RWPE1 (cell line): ENCODE measurements at places on chromosomes 5 and 9.

- no peak for DNase-seq
Measured at GRCh38 chr9:64015136-64015535, 1269.9 kb downstream of the FOXD4L5 start.

- no peak for DNase-seq
Measured at GRCh38 chr9:28598408-28598807, 1025.1 kb upstream of the C9orf72 start.

DNA sequence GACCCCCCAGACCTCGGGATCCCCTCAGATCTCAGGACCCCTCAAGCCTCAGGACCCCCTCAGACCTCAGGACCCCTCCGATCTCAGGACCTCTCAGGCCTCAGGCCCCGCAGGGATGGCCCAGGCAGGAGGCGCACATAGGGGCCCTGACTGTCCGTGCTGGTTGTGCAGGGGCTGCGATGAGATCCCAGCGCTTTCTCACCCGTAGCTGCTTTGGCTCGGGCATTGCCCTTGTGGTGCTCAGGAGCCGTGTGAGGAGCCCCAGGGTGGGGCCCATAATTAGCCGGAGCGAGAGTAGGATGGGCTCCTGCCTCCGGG lies 680 bp upstream of the LPCAT1 start:
- no peak for DNase-seq

DNA sequence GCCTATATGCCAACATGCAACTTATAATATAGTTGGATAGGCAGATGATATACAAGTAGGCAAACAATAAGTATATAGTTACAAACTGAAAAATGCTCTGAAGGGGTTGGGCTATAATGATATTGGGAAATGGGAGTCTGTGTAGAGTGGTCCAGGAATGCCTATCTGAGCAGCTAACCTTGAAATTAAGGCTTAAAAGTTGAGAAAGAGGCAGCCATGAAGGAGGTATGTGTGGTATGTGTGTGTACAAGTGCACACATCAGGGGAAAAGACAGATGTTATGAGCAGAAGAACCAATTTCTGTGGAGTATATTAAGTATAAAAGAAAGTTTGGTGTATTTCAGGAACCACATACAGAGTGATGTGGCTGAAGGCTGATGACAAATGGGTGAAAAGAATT lies 154.9 kb upstream of the PAPPA start:
- DNase-seq, result no peak

GRCh38 chr5:142134331-142135010 lies 25.9 kb downstream of the NDFIP1 start:
- no peak for DNase-seq

DNA sequence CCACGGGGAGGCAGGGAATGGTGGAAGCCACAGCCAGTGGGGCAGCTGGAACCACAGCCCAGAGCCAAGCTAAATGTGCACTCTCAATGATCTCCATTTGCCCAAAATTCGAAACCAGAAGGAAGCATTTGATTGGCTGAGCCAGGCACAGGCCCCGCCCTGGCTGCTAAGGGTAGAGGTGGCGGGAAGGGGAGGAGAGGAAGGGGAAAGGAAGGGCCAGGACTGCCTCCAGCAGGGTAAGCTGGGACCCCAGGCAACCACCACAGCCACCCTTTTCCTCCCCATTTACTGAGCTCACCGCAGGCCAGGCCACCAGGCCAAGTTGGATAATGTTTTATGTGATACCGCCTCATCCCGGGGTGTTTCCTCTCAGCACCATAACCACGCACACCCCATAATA lies 100.3 kb upstream of the RAPGEF1 start:
- no peak for DNase-seq

GRCh38 chr5:151448038-151448985 lies 909 bp downstream of the SLC36A1 start:
- DNase-seq, result peak; percentile 56

GRCh38 chr9:92723299-92723625 lies 41.4 kb downstream of the BICD2 start:
- DNase-seq, result peak; percentile 89

- no peak for DNase-seq
Measured at GRCh38 chr5:126864042-126864688, 87.2 kb downstream of the LMNB1 start.

DNA sequence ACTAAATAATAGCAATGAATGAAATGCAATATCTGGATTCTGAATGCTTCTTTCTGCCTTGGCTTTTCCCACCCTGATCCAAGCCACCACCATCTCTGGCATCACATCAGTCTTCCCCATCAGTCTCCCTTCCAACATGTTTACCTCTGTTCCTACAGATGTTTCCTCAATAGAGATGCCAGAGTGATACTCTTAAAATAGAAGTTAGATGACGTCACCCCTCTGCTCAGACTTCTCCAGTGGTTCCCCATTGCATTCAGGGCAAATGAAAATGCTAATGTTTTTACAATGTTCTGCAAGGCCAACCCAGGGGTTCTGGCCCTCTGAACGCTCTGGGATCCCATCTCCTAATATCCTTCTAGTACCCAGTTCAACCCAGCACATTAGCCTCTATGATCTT lies 305.8 kb downstream of the TRIM32 start:
- no peak for DNase-seq

DNA sequence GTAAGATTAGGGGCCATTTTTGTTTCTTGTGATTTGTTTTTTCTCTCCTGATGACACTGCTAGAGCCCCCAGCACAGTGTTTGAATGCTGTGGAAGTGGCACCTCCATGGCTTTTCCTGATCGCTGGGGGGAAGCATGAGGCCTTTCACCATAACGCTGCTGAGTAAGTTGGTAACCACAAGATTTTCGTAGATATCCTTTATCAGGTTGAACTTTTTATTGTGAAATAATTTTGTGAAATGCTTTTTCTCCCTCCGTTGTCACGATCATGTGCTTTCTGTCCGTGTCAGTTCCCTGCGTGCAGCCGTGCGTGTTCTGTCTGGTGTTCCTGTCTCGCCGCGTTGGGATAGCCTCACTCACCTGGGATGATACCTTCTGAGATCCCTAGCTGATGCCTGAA lies 59.4 kb downstream of the EHMT1 start:
- DNase-seq, result no peak

GRCh38 chr9:123975871-123976270 lies 35.7 kb upstream of the LHX2 start:
- no peak for DNase-seq

DNA sequence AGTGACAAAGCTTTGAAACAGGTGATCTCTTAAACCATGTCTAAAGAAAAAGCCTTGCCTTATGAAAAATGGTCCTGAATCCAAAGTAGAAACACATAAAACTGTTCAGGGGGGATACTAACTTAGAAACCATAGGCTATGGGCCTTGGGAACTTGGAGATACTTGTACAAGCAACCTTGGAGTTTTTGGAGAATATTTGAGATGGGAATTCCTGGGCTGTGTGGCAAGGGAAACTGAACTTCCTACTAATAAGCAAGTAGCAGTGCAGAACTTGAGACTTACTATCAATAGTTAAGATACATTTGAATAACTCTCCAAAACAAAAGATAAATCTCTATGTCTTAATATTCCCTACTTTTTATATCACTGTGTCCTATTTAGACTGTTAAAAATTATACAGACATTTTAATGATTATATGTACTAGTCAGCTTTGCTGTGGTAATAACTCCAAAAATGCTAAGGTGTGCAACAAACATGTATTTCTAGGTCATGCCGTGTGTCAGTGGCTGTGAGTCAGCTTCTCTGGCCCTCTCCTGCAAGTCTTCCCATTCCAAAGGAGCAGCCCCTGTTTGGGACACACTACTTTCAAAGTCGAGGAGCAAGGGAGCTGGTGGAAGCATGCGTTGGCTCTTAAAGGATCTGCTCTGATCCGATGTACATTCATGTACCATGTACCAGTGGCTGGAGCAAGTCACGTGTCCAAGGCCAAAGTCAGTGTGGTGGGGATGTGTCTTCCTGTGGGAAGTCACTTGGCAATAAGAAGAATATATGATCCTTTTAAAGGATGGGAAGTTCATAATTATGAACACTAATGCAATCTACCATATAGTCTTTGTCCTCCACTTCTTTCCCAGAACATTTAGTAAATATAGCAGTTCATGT lies 39.6 kb downstream of the SNX30 start:
- no peak for DNase-seq

DNA sequence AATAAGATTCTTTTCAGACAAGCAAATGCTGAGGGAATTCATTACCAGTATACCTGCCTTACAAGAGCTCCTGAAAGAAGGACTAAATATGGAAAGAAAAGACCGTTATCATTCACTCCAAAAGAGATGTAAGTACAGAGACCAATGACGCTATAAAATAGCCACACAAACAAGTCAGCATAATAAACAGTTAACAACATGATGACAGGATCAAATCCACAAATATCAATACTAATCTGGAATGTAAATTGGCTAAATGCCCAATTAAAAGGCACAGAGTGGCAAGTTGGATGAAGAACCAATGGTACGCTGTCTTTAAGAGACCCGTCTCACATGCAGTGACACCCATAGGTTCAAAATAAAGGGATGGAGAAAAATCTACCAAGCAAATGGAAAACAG lies 349.6 kb upstream of the MPDZ start:
- no peak for DNase-seq

GRCh38 chr9:32395510-32396216 lies 11.2 kb downstream of the ACO1 start:
- DNase-seq, result peak; percentile 79

DNA sequence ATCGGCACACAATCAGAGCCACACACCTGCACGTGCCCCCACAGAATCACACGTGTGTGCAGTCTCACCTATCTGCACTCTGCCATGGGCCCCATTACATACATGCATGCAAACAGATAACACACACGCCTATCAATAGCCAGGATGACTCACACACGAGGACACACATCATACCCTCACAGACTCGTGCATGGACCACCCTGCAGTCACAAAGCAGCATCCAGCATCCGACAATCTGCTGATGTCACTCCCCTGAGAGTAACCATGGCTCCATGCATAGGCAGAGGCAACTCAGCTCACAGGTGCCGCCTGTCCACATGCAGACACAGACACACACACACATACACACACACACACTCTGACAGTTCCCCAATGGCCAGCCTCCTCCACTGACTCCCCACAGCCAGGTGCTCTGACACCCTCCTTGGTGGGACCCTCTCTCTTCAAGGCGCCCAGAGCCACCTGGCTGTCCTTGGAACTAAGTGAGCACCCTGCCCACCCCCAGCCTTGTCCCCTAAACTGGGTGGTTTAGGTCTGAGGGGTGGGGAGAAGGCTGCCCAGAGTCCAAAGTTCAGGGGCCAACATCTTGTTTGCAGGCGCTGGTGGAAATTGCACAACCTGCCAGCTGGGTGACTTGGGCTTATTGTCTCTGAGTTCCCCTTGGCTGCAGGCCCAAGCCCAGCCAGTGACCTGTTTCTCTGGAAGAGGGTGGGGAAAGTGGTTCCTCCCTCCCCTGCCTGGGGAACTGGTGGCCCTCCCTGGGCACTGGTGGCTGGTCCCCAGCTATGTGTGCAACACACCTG lies 34.6 kb upstream of the NEK6 start:
- DNase-seq, result peak; percentile 45

DNA sequence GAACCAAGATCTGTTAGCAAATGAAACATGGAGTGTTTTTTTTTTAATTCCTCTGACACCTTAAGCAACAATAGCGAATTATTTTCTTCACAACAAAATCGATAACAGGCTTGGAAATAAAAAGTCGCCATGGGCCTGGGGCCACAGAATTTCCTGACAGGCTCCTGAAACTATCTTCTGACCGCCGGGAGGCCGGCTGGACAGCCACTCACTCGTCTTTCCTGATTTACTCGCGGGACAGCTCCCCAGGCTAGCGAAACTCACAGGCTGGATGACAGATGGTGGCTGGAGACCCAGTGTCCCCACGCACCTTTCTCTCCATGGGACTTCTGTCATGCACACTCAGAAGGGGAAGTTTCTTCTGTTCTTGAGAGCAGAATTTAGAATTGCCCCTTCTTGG lies 143.3 kb upstream of the IRX2 start:
- no peak for DNase-seq

GRCh38 chr9:22986556-22986955 lies 539.9 kb downstream of the DMRTA1 start:
- no peak for DNase-seq

GRCh38 chr5:68114378-68115040 lies 101.0 kb upstream of the PIK3R1 start:
- DNase-seq, result peak; percentile 16

DNA sequence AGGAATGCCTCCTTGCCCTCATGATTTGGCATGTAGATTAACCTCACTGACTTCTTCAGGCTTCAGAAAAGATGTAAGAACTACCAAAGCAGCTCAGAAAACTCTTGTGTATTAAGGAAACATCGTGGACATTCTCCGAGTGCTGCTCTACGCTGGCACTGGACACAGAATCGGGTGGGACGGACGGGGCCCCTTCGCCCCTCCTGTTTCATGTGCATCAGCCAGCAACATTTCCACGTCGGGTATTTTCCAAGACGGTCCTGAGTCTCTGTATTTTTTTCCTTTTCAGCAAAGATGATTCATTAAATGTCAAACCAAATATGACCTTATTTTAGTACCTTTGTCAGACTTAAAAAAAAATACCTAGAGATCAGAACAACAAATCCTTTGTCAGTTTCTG lies 583.6 kb downstream of the CCDC171 start:
- no peak for DNase-seq

DNA sequence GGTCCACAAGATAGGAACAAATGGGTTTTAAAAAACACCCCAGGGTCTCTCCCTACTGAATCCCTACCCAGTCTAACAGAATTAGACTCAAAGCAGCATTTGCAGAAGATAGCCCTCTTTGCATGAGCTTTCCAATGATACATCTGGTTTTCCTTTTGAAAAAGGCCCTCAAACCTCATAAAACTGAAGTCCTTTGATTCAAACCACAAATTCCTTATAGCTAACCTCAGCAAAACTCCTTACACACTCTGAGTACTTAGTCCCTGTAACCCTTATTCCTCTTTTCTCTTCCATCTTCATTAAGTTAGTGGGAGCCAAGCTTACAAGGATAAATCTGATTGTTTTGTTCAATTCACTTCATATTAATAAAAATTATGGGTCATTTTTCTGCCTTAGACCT lies 90.5 kb upstream of the TNC start:
- no peak for DNase-seq

GRCh38 chr9:109843641-109844040 lies 63.6 kb downstream of the PALM2AKAP2 start:
- no peak for DNase-seq

GRCh38 chr5:151532416-151532815 lies 58.7 kb downstream of the FAT2 start:
- DNase-seq, result no peak

DNA sequence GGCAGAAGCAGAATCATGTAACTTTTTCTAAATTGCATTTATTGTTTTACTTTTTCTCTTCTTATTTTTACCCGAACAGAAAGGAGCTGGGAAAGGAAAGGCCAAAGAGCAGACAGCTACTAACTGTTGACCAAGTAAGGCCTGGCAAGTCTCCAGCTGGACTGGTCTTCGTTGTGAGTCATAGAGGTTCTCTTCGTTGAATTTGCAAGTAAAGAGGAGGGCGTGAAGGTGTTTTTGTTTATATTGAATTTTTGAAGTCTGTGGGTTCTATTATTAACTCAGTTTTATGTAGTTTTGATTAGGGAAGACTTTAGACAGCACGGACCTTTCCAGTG lies 416.5 kb upstream of the CCNH start:
- peak; percentile 23 for DNase-seq
